ENCODE measurements at places on chromosomes 1 and 21.

DNA sequence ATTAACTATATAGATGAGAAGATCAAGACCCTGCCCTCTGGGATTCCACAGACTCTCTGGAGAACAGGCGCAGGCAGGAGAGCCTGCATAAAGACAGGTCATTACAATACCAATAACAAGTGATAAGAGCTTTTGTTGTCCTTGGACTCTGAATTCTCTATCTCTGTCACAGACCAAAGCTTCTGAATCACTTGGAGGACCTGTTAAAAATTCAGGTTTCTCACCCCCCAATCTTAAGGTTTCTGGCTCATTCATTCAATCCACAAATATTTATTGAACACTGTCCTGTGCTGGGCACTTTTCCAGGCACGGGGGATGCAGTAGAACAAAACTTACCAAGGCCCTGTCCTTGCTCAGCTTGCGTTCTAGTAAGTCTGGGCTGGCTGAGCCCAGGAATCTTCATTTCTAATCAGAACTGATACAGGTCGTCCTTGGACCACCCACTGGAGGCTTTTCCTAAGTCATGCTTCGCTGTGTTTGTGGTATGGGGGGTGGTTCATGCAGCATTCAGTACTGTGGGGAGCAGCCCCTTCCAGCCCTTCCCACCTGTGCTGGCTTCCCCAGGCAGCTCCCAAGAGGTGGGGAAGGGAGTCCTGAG lies 1.4 kb downstream of the EFNA4 start:
- DNase-seq: no peak

DNA sequence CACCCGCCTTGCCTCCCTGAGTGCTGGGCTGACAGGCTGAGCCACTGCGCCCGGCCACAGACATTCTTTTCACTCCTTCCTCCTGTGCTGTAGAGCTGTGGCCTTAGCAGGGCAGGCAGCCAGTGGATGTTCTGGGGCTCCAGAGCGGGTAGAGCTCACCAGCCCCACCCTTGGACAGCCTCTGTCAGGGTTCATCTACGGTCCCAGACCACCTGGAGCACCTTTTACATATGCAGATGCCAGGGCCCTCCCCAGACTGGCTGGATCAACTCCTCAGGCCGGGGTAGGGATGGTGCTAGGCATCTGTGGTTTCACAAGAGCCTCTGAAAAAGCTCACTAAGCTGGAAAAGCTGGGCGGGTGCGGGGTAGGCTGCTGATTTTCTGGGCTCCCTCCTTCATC lies 4.6 kb downstream of the ATP13A2 start:
- no peak for DNase-seq

DNA sequence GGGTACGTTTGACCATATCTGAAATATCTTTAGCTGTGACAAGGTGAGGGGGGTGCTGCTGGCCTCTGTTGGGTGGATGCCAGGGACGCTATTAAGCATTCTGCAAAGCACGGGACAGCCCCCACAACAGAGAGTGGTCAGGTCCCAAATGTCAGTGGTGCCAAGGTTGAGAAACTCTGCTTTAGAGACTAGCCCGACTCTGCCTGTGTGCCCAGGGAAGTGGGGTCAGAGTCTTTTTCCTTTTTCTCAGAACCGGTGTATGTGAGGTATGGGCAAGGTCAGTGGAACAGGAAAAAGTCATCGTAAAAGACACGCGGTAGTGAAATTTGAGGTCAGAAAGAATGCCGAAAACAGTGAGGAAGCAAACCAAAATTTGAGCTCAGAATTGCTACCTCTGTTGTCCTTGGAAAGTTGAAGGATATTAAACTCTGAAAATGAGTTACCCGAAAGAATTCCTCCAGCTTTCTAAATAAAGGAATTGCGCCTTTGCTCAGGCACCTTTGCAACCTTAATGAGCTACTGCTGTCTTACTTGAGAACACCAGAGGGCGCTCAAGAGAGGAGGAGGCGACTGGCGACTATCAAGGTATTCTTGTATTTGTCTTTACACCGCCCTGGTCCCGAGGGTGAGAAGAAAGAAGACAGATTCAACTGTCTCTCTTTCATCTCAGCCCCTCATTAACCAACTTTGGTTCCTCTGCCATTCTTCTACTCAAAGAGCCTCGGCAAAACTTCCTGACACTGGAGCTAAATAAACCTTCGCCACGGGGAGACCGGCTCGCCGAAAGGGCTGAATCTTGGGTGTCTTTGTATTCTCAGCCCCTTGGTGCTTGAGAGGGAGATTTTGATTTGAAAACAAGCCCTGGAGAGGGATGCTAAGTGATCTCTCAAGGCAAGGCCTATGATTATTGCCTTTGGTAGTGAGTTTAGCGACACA lies 85.4 kb upstream of the OLIG2 start:
- peak; percentile 62 for DNase-seq

- DNase-seq: no peak
Observed at GRCh38 chr21:25107708-25108107, 499.6 kb downstream of the MRPL39 start.

- no peak for DNase-seq
Observed at GRCh38 chr1:17930635-17931034, 175.5 kb downstream of the ACTL8 start.

DNA sequence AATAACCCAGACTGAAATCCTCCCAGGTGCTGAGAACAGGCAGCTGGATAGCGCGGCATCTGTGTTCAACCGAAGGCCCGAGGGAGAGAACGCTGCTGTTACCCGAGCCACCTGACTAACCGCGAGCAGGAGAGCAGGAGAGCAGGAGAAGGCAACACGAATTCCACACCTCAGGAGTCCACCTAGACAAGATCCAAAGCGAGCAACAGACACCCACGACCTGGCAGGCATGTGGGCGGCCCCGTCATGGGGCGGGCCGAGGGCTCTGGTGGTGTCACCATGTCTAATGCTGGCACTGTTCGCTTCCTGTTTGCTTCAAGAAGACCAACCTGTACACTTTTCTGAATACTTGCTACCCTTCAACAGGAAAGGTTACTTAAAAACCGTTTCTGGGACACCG lies 20.9 kb upstream of the SPATC1L start:
- no peak for DNase-seq

GRCh38 chr21:35222541-35222941 lies 173.4 kb upstream of the RUNX1 start:
- no peak for DNase-seq

DNA sequence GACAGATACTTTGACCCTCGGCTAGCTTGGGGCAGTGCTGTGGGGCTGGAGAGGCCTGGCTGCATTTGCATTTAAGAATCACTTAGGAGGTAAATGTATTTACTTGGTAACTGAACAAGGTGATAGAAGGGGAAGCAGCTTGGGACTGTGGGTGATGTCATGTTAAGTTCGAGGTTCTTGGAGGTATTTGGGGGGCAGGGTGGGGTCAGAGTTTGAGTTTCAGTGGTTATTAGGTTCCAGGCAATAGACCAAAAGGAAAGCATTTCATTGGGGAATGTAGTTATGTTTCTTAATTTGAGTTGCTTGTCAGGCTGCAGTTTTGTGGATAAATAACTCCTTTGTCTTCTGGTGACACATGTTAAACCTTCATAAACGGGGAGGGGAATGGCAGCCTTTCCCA lies 2.4 kb upstream of the FAM78B start:
- DNase-seq: no peak

DNA sequence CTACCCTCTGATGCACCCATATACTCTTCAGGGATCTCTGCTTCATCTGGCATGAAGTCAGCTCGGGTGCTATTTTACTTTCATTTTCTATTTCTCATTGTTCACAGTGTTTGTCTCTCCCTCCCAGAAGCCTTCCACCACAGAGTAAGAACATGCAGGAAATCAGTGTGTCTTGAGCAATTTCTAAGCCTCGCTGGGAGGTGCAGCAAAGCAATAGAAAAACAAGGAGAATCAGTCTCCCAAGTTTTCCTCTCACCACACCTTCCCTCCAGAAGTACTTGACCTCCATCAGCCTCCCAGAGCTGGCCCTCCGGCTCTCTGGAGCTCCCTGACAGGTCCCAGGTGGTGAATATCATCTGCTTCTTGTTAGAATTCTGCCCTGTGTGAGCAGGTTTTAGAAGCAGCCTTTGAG lies 594.7 kb upstream of the CAMK1G start:
- no peak for DNase-seq

DNA sequence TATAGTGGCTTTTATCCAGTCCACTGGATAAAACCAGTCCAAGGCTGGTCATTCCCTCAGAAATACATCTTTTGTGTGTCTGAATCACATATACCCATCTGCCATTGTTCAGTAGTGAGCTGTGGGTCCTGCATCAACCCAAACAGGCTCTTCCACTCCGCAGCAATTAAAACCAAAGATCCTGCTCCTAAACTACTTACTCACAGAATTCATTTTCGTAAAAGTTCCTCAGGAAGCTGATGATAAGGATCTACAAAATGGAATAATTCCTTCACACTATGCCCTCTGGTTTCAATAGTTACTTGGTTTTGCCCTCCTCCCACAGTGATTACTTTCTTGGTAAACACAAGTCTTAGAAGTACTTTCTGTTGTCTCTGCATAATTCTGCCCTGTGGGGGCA lies 5.1 kb upstream of the MFSD2A start:
- DNase-seq: no peak

DNA sequence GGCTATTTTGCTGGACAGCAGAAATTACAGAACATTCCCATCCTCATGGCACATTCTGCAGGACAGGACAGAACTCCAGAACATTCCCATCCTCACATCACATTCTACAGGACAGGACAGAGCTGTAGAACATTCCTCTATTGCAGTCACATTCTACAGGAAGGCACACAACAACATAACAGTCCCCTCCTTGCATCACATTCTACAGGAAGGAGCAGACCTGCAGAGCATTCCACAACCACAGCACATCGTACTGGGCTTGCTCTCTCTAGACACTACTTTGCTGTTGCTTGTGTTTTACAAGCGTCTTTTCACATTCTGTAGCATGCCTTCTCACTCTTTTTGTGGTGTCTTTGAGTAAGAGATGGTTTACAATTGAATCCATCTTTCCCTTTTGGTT lies 26.8 kb upstream of the ABCB10 start:
- no peak for DNase-seq

GRCh38 chr1:45913183-45913683 lies 109.8 kb downstream of the MAST2 start:
- DNase-seq: no peak
